ENCODE measurements at places on chromosomes 7 and 10.

GRCh38 chr7:155225516-155225915, 72.2 kb upstream of the INSIG1 start:
- DNase-seq = no peak

DNA sequence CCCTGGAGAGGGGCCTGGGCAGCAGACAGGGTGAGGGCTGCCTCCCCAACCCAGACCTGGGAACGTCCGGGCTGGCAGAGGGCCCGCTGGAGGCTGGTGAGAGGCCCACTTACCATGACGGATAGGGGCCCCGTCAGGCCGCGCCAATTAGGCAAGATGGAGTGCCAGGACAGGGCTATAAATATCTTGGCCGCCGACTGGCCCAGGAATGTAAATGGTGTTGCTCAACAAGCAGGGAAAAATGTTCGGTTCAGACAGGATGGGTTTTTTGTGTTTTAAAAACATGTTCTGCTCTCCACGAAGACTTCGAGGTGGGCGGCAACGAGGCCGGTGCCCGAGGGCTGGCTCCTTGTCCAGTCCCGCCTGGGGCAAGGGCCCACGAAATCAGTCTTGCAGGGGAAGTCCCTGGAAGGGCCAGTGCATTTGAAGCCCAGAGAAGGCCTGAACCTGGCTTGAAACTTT, 35.8 kb upstream of the ELN start:
- no peak for DNase-seq

DNA sequence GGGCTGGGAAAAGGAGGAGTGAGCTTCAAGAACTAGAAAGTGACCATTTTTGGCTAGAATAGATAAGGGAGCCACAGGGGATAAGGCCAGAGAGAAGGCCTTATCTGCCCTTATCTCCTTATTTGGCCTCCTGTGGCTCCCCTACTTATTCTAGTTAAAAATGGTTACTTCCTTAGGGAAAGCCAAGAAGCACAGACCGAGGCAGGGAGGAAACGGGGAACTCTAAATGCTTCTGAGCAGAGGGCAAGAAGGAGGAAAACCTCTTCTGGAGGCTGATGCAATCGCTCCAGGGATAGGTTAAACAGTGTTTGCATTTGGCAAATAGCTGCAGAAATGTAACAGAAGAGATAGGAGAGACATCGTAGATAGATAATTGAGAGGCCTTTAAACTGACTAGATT, 18.6 kb downstream of the NRP1 start:
- no peak for DNase-seq

GRCh38 chr7:77184990-77185389, 14.6 kb downstream of the FGL2 start:
- DNase-seq = no peak

Measured in left renal pelvis (tissue), 4 donors.